ENCODE measurements at places on chromosomes 7 and 10.

GRCh38 chr7:112252691-112253090 lies 46.2 kb downstream of the ZNF277 start:
- DNase-seq: no peak

- DNase-seq: no peak
Measured at GRCh38 chr10:25487266-25487665, 312.5 kb downstream of the GPR158 start.

DNA sequence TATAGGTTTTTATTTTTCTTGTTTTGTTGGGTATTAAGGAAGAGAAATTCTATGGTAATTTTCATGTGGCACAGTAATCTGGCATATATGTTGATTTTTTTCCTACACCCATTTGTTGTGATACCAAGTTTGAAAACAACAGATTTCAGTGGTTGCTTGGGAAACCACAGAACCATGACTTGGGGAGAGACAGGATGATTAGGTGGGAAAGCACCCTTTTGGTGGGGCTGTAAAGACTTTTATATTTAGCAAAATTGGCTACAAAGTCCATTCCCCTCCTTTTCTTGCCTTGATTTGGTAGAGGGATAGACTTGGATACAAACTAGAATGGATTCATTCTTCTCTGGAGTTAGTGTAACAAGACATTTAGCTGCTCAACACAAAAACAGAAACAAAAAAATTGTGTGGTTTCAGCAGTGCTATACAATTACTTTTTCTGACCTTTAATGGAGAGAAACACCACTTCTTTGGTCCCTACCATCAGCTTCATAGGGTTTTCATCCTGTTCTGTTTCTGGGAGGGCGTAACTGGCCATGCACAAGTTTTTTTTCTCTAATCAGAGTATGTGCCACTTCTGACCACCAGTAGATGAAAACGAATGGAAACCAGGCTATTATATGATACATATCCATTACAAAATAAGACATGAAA lies 52.7 kb downstream of the FIGNL1 start:
- DNase-seq: no peak

GRCh38 chr7:29987083-29987482 lies 2.5 kb downstream of the SCRN1 start:
- peak; percentile 30 for DNase-seq

DNA sequence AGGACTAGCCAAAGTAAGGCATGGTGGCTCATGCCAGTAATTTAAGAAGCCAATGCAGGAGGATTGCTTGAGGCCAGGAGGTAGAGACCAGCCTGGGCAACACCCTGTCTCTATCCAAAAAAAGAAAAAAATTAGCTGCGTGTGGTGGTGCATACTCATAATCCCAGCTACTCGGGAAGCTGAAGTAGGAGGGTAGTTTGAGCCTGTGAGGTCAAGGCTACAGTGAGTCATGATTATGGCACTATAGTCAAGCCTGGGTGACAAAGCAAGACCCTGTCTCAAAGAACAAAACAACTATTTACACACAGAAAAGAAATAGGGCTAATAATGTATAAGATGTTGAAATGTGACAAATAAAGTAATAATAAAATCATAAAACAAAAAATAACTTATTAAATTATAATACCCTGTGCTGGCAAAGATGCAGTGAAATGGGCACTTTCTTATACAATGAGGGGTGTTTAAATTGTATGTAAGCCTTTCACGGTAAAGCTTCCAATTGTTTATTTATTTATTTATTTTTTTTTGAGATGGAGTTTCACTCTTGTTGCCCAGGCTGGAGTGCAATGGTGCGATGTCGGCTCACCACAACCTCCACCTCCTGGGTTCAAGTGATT lies 175.2 kb downstream of the TPST1 start:
- DNase-seq: no peak

DNA sequence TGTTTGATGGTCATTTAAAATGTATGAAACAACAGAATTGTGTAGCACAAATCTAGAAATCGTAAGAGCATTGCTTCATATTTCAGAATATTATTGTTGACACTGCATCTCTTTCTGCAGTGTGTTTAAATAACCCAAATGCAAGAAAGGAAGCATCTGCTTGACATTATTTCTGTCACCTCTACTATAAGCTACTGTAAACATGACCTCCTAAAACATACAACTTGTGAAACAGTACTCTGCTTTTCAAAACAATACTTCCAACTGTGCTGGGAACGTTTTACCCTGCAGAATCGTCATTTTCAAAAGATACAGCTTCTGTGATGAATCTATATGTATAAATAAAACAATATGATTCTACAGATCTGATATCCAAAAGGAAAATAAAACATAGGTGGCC lies 82.0 kb downstream of the RNF133 start:
- DNase-seq: no peak

DNA sequence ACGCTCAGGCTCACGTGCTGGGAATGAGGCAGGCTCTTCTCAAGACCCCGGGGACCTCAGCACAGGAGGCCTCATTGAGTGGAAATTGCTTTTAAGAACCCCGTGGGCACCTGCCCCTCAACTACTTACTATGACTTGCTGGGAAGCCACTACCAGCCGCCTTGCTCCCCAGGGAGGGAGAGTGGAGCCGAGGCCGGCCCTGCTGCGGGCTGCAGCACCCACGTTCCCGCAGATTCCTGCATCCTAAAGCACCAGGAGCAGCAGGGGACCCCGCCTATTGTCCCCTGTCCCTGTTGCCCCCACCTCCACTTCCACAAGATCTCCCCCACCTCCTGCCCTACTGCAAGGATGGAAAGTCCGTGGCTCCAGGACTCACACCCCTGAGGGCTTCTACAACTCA lies 541.6 kb upstream of the PFKP start:
- no peak for DNase-seq

GRCh38 chr10:46229144-46229563 lies 57.6 kb upstream of the ANTXRL start:
- peak; percentile 24 for DNase-seq

GRCh38 chr7:128427289-128427891 lies 17.6 kb upstream of the IMPDH1 start:
- peak; percentile 25 for DNase-seq

DNA sequence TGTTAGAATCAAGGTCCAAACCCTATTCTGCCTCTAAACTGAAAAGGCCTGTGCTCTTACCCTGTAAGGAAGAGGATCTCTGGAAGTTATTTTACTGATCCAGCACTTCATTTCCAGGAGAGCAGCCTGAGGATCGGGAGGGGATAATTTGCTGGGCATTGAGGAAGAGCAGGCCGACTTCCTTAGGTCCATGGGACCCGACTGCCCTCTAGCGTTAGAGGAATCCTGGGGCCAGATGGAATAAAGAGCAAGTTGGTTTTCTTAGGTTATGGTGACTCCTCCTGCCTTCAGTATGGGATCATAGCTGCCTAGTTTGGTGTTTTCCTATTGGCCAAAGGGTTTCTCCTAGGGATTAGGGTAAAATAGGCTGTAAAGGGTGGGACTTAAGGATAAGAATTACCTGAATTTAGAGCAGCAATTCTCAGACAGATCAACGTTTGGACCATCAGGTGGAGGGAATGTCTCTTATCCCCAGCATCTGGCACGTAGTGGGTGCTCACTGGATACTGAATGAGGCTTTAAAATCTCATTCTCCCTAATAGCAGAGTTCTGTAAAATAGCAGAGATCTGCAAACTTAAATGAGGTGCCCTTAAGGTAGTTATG lies 40.0 kb upstream of the SORBS1 start:
- DNase-seq: peak; percentile 75

- peak; percentile 98 for DNase-seq
Measured at GRCh38 chr10:97889461-97890265, 40.0 kb downstream of the GOLGA7B start.

DNA sequence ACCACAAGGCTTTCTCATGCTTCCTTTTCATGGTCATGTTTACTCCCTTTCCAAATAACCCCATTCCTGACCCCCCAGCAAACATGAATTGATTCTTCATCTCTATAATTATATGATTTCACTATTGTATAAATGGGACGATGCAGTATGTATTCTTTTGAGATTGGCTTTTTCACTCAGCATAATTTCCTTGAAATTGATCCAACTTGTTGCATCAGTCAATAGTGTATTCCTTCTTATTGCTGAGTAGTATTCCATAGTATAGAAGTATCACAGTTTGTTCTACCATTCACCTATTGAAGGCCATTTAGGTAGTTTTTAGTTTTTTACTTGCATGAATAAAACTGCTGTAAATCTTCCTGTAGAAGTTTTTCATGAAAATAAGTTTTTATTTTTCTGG lies 264.7 kb downstream of the BAMBI start:
- no peak for DNase-seq

GRCh38 chr10:13315361-13315760 lies 15.5 kb upstream of the PHYH start:
- DNase-seq: no peak

- DNase-seq: no peak
Measured at GRCh38 chr7:1914743-1915142, 244.7 kb downstream of the ELFN1 start.

DNA sequence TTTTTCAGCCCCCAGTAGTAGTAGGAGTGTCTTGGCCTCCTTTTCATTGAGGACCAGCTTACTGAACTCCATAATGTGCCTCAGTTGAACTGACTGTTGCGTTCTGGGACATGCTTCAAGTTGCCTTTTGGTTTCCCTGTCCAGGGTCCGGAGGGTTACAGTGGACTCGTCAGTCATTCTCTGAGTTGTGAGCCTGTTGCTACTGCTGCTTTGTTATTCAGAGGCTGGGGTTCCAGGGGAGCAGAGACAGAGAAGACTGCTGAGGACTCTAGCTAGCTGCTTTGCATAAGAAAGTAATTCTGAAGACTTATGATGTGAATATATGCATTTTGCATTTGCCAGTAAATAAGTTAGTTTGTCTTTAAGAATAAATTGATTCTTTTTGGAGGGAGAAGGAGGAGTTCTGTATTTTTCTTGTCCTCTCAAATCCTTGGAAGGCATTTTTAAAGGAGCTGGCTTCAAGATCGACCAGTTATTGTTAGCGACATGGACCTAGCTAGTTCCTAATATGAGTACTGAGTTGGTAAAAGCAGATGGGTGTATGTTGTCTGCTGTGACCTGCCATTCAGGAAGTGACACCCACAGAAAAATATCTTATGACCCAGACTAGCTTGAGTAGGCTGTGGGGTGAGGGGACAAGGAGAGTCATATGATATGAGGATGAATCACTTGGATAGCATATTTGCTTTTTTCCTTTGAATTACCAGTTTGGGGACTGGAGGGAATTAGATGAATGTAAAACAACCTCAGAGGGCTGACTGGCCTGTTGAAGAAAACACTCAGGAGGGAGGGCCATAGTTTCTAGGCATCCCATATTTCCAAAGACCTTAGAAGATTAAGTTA lies 8.3 kb downstream of the PI4K2A start:
- peak; percentile 76 for DNase-seq

- DNase-seq: no peak
Measured at GRCh38 chr10:7239312-7239985, 171.4 kb downstream of the SFMBT2 start.

DNA sequence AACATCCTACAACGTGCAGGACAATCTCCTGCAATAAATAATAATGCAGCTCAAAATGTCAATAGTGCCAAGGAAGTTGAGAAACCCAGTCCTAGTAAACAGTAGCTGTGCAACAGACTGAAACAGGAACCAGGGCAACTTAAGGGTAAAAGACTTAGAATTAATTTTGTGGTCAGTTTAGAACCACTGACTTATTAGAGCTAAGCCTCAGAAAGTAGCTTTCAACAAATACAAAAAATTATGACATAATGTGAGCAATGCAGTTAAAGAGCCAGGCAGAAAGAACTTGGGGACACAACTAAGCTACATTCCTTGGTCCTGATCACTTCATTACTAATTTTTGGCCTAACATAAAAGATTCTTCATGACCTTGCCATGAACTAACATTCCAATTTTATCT lies 195.4 kb downstream of the MACC1 start:
- DNase-seq: peak; percentile 8

- peak; percentile 8 for DNase-seq
Measured at GRCh38 chr7:55887821-55888247, 578 bp downstream of the ZNF713 start.

- DNase-seq: no peak
Measured at GRCh38 chr10:89303161-89303560, 1.3 kb downstream of the IFIT2 start.

- DNase-seq: no peak
Measured at GRCh38 chr7:20479706-20480105, 135.8 kb upstream of the ABCB5 start.

DNA sequence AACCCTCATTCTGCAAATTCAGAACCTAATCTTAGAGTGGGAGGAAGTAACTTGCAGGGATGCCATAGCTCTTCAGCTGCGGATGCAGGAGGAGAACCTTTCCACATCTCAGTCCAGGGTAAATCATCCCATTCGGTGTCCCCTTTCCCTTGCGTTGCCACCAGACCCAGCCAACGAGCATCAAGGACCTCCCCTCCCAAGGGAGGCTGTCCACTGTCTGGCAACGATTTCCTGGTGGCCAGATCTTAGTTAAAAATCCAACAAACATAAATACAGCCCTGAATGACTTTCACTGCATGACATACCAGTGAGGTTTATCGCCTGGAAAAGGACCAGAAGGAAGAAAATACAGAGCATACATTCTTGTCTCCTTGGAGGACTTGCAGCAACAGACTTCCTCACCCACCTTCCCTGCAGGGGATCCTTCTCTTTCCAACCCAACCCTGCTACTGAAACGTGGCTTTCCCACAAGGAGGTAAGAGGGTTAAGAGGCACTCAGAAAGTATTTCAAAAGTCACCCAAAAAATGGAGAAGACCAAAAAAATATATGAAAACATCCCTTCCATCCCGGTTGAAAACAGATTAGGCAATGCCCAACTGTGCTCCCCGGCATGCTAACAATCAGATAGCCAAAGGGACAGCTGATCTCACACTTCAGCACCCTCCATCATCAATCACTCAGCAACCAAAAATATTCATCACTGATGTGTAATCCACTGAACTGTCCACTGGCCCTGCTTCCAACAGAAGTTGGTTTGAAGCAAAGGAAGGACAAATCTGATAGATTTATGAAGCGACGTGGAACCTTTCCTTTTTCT lies 206.6 kb downstream of the TNS3 start:
- peak; percentile 61 for DNase-seq

GRCh38 chr7:121084748-121085336 lies 96.3 kb downstream of the CPED1 start:
- peak; percentile 54 for DNase-seq

- DNase-seq: no peak
Measured at GRCh38 chr10:128014236-128014635, 107.3 kb downstream of the PTPRE start.

GRCh38 chr10:62754963-62755362 lies 49.6 kb upstream of the ADO start:
- no peak for DNase-seq

DNA sequence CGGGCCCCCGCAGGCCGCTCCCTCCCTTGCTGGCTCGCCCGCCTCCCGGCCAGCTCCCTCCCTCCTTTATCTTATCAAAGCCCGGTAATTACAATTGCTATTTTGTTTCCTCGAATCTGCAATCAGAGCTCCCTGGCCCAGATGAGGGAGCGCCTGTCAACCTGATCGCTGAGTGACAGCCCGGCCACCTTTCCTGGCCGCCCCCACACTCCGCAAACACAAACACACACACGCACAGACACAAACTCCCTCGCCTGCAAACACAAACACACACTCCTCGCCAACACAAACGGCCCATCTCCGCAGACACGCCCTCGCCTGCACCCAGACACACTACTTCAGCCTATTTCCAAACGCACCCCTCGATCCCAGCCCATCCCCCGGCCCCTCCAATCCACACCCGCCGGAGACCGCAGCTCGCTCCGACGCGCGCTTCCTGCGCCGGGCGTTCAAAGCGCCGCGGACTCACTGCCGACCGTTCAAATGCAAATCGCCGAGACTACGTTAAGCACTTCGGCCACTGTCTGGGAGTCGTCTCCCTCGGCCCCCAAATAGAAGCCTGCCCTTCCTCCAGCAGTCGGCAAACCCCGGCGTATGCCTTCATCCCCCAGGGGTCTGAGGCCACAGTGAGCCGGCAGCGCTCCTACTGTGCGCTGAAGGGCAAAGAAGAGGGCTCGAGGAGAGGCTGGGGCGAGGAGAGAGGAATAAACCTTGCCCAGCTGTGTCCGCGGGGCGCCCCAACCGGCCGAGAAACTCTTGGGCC lies 3.0 kb upstream of the FGF8 start:
- no peak for DNase-seq

All from Caki2 (cell line).